ENCODE measurements at places on chromosomes 1 and 21. TPM values are rescaled to one million over a fixed set of nuclear protein-coding genes. Genes with fewer than 3 reads are reported as not detected.

DNA sequence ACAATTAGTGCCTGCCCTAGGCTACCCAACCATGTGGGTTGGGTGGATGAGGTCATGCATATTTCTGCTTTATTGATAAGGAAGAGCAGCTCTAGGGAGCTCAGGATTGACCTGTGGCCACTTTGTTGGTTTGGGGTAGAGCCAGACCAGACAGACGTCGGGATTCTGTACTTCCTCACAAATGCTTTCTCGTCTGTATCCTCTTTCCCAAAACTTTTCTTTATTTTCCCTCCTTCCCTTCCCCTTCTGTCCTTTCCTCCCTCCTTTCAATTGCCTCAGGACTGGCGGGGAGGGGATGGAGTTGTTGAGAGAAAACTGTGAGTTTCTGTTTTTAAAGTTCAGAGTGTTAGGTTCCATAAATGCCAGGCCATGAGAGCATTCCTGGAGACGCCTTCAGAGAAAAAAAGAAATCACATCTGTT lies 68.0 kb downstream of the UCK2 start:
- peak; percentile 7 for ATAC-seq

GRCh38 chr1:169707912-169708604 lies 3.4 kb downstream of the SELL start:
- no peak for ATAC-seq

GRCh38 chr1:170134521-170134920 lies 11.2 kb upstream of the NTMT2 start:
- ATAC-seq = no peak

- no peak for ATAC-seq
Measured at GRCh38 chr1:43007377-43008114, 48.9 kb upstream of the SLC2A1 start.

DNA sequence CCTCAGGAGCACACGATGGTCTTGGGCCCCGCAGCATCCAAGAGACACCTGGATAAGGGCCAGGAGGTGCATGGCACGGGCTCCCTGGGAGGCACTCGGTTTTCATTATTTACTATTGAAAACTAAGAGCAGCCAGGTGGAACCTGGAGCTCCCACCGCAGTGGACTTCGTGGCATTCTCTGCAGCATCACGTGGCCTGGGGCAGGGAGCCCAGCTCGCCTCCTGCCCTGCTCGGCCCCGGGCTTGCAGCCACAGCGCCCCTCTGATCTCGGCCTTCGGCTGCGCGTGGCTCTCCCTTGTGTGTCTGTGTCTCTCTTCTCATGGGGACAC lies 121.6 kb downstream of the SIK1 start:
- ATAC-seq = no peak

DNA sequence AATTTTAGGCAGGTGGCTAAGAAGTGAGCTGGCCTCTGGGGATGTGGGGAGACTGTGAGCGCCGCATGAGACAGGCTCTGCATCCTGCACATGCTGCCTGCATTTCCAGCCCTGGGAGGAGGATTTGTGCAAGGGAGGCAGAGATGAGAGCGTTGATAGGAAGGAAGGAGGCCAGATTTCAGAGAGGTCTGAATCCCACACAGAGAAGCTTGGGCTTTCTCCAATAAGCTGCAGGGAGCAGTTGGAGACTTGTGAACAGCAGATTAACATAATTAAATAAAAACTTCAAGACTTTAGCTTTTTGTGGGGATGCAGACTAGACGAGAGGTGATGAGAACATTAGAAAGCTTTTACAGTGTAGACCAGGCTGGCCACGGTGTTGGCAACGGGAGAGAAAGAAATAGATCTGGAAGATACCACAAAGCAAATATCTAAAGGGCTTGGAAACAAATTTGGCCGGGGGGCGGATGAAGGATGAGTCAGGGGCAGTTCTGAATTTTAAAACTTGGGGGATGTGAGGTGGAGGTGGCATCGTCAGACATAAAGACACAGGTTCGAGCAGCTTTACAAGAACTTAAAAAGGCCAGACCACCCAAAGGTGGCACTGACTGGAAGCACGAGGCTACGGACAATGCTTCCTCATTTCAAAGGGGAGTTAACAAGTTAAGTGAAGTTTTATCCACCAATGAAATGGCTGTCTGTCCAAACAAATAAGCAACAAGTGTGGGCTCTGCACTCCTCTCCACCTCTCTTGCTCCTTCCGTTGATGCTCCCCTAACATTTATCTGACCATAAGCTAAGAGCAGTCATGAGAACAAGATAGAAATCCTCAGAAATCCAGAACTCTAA lies 57.0 kb downstream of the HIVEP3 start:
- ATAC-seq = no peak

- peak; percentile 83 for ATAC-seq
Measured at GRCh38 chr1:1033009-1033587, 13.2 kb downstream of the AGRN start.

DNA sequence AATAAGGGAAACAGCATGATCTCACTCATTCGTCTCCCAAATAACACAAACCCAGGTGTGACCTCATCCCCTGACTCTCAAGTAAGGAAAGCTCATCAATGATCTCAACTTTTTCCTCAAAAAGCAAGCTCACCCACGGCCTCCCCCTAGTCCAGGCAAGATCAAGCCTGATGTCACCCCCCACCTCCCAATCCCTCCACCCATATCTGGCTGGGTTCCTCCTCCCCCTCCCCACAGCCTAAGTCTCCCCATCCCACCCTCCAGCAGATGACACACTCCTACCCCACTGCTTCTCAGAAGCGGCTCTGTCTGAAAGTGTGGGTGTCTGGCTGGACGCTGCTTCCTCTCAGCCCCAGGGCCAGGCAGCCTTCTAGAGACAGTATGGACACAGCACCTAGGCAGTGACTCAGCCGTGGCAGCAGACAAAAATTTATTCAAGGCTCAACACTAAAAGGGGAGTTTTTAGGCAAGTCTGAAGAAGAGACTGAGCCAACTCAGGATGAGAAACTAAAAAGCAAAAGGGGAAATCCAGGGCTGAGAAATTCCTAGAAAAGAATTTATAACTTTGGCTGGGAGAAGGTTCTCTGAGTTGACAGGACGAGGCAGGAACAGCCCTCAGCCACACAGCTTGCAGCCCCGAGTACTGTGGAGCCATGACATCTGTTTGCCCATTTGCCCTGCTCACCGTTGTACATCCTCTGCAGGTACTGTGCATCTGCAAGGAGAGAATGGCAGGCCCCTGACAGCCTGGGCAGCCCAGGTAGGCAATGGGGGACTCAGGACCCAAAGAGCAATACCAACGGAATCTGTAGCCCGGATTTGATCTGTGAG lies 81.6 kb upstream of the LRRC8D start:
- no peak for ATAC-seq

- peak; percentile 76 for ATAC-seq
Measured at GRCh38 chr1:222680080-222680479, 32.2 kb downstream of the AIDA start.

DNA sequence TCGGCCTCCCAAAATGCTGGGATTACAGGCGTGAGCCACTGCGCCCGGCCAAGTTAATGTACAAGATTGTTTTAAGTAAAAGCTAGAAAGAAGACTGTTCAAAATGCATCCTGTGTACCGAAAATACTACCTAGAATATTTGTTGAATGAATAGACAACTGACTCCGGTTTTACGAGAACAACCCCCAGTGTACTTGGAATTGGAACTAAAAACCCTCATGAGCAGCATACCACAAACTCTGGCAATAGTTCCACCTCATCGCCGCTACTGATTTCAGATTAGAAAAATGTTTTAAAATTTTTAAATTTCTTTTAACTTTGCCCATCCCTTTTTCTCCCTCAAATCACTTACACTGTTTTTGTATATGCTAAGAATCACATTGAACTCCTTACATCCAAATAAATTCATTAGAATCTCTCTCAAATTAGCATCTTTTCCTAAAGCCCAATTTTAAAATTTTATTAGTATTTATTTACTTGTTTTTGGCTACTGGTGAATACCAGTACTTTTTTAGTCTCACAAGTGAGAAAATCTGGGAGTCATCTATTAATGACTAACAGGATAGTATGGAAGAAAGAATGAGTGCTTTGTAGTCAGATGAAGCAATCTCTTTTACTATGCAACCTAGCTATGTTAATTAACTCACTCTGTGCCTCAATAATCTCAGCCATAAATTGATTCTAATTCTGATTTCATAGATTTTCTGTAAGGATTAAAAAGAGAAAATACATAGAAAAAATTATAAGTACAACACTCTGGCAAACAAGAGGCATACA lies 95.1 kb downstream of the GPATCH2 start:
- ATAC-seq = no peak

DNA sequence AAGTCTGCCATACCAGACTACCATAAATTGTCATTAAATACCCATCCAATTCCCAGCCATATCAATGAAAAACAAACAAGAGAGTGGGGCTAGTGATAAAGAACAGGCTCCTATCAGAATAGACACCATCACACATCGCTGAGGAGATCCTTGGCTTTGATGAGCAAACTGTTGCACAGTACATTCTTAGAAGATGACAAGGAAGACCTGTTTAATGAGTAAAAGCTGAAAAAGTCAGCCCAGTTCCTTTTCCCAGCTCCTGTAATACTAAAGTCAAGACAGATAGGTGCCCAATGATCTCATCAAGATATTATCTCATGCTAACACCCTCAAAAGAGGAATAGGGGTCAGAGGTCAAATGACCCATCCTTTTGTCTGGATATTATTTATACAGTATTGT lies 164.5 kb upstream of the COA6 start:
- no peak for ATAC-seq

DNA sequence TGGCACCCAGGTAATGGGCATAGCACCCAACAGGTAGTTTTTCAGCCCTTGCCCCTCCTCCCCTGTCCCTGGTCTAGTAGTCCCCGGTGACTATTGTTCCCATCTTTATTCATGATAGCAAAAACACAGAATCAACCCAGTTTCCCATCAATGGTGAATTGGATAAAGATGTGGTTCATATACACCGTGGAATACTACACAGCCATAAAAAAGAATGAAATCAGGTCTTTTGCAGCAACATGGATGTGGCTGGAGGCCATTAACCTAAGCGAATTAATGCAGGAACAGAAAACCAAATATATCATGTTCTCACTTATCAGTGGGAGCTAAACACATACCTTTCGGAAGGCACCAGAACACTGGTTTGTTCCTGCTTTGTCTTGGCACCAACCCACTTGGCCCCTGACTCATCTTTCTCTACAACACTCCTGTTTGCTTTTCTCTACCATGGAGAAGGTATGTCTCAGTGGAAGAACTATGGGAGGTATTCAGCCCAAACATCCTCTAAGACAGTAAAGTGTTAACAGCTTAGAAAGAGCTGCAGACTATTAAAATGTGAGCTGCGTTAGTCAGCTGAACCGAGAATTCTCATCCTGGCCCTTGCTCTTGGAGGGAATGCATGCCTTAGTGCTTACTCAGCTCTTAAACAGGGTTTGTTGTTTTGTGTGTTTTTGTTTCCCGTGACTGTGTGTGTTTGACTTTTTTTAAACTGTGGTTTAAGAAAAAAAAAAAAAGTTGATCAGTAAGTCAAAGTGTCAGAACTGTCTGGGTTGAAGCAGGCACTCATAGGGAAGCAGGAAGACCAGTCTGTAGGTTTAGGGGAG lies 203.0 kb downstream of the TOMM20 start:
- ATAC-seq = peak; percentile 59

GRCh38 chr21:20443558-20444155 lies 554.6 kb upstream of the NCAM2 start:
- no peak for ATAC-seq

- no peak for ATAC-seq
Measured at GRCh38 chr1:78607334-78607927, 12.8 kb upstream of the IFI44L start.

DNA sequence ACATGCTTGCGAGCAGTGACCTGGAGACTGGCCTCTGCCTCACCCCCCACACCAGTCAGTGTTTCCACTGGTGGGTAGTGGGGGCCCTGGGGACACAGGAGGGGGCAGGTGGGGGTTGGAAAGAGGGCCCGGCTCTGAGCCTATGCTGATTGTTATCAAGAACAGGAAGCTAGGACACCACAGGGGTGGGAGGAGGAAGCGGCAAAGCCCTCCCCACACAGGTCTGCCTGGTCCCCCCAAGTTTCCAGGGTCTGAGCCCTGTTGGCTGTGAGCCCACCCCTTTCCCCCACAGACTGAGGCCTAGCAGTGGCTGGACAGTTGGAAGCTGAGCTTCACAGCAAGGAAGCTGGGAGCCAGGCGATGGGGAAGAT lies 1.6 kb upstream of the PTPN7 start:
- no peak for ATAC-seq

- no peak for ATAC-seq
Measured at GRCh38 chr1:16014509-16015482, 3.0 kb downstream of the HSPB7 start.

DNA sequence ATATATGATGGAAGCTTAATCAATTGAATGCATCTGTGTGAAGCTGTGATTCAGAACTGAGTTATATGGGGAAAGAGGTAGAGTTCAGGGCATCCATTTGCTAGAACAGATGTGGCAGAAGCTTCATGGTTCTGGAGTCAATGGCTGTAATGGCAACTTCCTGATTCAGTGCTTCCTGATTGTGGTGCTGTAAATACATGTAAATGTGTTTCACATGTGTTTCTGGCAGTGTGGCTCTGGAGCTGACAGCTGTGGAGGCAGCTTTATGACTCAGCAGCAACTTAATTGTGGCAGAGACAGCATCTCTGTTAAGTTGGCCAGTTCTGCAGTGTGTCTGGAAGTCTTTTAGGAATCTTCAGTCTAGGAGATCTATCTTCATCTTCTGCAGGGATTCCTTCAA lies 226.6 kb upstream of the ZRANB2 start:
- peak; percentile 69 for ATAC-seq

DNA sequence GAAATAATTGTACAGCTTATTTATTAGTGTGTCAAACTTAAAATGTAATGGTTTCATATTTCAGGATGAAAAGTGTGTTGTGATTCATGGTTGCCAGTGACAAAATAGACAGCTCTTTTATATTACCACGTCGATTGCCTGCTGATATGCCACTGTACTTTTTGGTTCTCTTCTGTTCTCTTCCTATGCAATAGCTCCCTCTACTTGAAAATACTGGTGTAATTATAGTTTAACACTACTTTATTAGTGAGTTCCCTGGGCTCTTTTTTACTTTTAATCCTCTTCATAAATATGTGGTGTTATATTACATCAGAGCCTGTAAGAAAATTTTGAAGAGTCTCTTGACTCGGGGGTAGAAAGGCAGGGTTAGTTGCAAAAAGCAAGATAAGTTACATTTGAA lies 111.3 kb downstream of the PATJ start:
- peak; percentile 29 for ATAC-seq

GRCh38 chr21:42297377-42297776 lies 17.8 kb downstream of the TFF3 start:
- no peak for ATAC-seq

GRCh38 chr1:227424159-227424680 lies 105.9 kb upstream of the CDC42BPA start:
- no peak for ATAC-seq

DNA sequence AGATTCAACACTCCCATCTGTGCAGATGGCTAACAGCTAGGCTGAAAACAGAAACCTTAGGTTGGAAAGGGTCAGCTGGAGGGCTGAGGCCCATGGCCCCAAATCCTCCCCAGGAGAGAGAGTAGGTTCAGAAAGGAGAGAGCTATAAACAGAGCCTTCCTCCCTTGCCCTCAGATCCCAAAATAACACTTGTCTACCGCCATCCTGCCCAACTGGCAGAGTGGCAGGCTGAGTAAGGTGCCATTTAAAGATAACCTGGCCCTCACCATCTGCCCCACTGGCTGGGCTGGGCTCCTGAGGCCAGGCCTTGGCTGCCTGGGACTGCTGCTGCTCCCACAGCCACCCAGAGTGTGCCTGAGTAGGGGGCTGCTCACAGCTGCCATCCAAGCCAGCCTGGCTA lies 4.3 kb upstream of the SHISA4 start:
- ATAC-seq = no peak

Gene GUCA2A
- total RNA-seq = not detected

Gene TRIM17
- total RNA-seq = 0.92 TPM

Gene UTS2
- total RNA-seq = 0.63 TPM

Gene ERICH3
- 0.09 TPM for total RNA-seq

Gene TNFRSF14
- 2.4 TPM for total RNA-seq

Gene GFI1
- total RNA-seq = 0.23 TPM

Gene TRIM46
- total RNA-seq = 7.8 TPM
